Immature natural killer cell (primary cell): ENCODE measurements at places on chromosomes 13 and 19. TPM values are rescaled to one million over a fixed set of nuclear protein-coding genes. Genes with fewer than 3 reads are reported as not detected.
A peak's percentile ranks its signal among the peaks of the same experiment; 100 is the strongest.

DNA sequence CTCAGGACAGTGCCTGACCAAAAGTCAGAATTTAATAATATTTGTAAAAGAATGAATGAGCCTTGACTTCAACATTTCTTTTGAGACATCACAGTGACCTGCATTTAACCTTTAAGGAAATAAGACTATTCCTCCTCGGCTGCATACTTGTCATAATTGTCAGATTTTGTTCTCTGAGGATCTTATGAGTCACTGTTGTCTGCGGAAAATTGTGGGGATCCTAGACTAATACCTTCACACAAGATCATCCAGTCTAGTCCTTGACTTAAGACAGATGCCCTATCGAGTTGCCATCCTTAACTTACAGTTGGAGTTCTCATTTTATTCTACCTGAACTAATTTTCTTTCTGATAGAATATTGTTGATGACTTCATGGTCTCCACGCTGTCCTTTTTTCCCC lies 198.4 kb downstream of the DLEU7 start:
- no peak overlapping the region for H3K4me3 ChIP-seq
- no peak for DNase-seq
- H3K27me3 ChIP-seq, result peaks cover 13% of the 10 kb centered on the region
- no peaks in the 10 kb centered on the region for H3K36me3 ChIP-seq
- no peak overlapping the region for H3K27ac ChIP-seq

- H3K27me3 ChIP-seq, result peaks cover 2% of the 10 kb centered on the region
- H3K27ac ChIP-seq, result no peak overlapping the region
- no peaks in the 10 kb centered on the region for H3K4me1 ChIP-seq
- H3K36me3 ChIP-seq, result no peaks in the 10 kb centered on the region
- no peak overlapping the region for H3K4me3 ChIP-seq
Measured at GRCh38 chr13:101231751-101232428, 184.4 kb downstream of the NALCN start.

- DNase-seq, result no peak
- H3K4me3 ChIP-seq, result no peak overlapping the region
- H3K36me3 ChIP-seq, result no peaks in the 10 kb centered on the region
- no peak overlapping the region for H3K27ac ChIP-seq
- no peaks in the 10 kb centered on the region for H3K4me1 ChIP-seq
Measured at GRCh38 chr13:23510979-23511735, 59.1 kb upstream of the TNFRSF19 start.

AMER2 gene
- not detected for polyA plus RNA-seq

DNA sequence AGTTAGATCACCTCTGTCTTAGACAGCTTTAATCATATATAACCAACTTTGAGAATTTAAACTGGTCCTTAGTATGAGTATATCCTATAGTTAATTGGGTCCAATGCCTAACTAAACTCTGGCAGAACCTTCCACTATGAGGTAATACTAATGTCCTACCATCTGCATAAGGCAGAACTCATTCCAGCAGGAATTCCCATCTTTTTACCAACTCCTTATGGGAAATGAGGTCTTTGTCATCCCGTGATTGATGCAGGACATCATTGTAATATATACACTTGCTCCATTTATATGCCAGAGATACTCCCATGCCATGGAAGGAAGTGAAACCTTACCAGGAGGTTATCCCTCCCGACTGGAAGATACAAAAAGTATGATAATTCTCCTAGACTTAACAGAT lies 2.8 kb downstream of the KCTD4 start:
- peaks cover 5% of the 10 kb centered on the region for H3K36me3 ChIP-seq
- no peaks in the 10 kb centered on the region for H3K27me3 ChIP-seq
- H3K27ac ChIP-seq, result no peak overlapping the region
- peaks cover 13% of the 10 kb centered on the region for H3K4me1 ChIP-seq
- no peak for DNase-seq
- no peak overlapping the region for H3K4me3 ChIP-seq

RNF225 gene
- not detected for polyA plus RNA-seq

- peak overlapping the region; percentile 37 for H3K27ac ChIP-seq
- no peaks in the 10 kb centered on the region for H3K27me3 ChIP-seq
- peaks cover 8% of the 10 kb centered on the region for H3K4me1 ChIP-seq
- H3K36me3 ChIP-seq, result no peaks in the 10 kb centered on the region
- DNase-seq, result peak; percentile 13
- H3K4me3 ChIP-seq, result peak overlapping the region; percentile 51
Measured at GRCh38 chr19:33429891-33430673, 56.6 kb downstream of the CEBPG start.

DNA sequence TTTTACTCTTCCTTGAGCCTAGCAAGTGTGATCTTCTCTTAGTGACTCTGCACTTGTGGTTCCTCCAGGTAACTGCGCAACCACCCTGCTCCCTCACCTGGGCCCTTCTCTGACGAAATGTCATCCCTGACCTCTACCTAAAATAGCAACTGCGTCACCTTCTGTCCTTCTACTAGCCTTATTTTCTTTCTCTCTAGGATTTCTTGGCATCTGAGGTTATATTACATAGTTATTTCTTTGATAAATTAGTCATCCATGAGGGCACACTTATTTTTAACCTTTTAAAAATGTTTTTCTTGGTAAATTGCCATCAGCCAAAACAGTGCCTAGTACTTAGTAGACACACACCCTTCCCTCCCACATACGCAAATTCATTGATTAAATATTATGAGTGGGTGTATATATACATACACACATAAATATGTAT lies 355.5 kb downstream of the ENOX1 start:
- no peaks in the 10 kb centered on the region for H3K36me3 ChIP-seq
- no peak for DNase-seq
- no peak overlapping the region for H3K4me3 ChIP-seq
- no peak overlapping the region for H3K27ac ChIP-seq

SIRT2 gene
- 96.8 TPM for polyA plus RNA-seq

DNA sequence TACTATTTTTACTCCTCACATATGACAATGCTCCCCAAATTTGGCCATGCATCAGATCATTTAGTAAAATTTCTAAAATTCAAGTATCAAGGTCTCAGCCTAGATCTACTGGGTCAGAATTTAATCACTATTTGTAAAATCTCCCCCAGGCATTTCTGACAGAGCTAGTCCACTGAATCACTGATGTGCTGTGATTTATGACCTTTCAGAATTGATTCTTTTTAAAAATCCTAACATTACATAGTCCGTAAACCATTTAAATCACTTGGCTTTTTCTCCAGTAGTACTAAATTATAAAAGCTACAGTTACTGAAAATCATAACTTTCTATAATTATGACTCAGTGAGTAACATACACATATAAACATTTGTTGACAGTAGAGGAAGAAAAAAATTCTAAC lies 92.8 kb upstream of the RAP2A start:
- peaks cover 2% of the 10 kb centered on the region for H3K36me3 ChIP-seq
- H3K4me1 ChIP-seq, result peaks cover 9% of the 10 kb centered on the region
- no peaks in the 10 kb centered on the region for H3K27me3 ChIP-seq
